Activated naive CD4-positive, alpha-beta T cell (primary cell): ENCODE measurements at places on chromosomes 3 and 15.

DNA sequence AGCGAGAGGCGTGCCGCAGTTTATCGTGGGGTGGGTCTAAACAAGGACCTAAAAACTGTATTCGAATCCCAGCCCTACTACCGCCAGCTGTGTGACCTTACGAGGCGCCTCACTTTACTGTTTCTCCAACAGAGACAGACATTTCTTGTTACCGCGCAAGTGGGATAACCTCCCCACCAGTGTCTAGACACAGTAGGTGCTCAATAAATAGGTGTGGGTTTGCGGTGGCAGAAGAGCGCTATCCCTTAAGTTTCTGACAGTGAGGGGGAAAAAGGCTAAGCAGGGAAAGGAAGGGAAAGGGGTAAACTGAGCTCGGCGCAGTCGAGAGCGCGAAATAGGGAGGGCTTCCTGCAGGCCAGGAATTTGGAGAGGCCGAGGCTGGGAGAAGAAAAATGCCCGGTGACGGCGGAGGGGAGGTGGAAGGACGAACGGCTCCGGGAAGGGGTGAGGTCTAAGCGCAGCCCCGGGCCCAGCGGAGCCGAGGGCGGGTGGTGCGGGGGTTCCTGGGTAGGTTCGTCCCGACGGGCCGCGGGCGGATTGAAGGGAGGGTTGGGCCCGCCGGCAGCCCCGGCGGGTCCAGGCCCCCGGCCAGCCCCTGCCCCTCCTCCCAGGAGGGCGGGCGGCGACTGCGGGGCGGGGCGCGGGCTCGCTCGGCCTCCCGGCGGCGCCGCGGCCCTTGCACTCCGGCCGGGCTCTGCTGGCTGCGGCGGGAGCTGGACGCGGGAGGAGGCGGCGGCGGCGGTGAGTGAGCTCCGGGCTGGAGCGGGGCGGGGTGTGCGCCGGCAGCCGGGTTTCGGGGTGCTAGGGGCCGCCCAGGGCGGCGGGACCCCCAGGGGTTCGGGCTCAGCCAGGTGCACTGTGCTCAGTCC, at the start of gene CGNL1:
TSS of gene CGNL1 (plus strand) at position 679 of the 869 bp plus-strand sequence. CDS start 61,495 bp downstream, outside the sequence.
- DNase-seq: no peak

- DNase-seq: no peak
Measured at GRCh38 chr3:60504827-60505457, 746.3 kb downstream of the FHIT start.

GRCh38 chr3:64306745-64307144, 81.5 kb upstream of the PRICKLE2 start:
- no peak for DNase-seq

- no peak for DNase-seq
Measured at GRCh38 chr15:57085267-57085666, 166.8 kb downstream of the TCF12 start.

DNA sequence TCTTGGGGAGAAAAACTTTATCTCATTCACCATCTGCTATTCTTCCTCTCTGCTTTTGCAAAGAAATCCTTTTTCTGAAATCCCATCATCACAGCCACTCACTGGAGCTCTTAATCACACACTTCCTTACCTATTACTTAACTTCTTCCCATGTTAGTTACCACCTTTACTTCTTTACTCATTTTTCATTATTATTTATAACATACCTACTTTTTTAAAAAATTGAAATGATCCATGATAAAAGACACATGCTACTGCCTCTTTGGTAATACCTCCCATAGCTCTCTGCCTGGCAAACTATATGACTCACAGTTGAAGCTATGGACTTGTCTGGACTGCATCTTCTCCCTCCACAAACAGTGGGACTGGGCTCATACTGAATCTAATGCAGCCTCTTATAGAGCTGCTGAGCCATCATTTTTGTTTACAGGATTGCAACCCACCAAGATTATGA, 150.3 kb downstream of the TNIK start:
- DNase-seq: no peak

GRCh38 chr3:99927671-99928457, 110.2 kb downstream of the CMSS1 start:
- DNase-seq: no peak

DNA sequence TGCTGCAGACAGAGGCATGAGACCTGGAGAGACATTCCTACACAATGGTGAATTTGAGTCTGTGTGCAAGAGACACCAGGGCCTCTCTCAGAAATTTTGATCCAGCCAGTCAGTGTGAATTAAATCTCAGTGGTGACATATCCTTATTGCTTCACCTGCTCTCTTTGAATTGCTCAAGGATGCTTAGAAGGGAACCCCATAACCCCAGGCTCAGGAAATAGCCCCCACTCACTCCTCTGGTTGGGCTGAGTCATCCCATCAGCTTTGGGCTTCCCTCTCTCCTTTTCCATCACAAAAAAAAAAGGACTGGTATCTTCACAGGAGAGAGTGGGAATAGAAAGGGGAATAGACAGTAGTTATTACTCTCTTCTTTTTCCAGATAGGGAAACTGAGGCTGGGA, 33.0 kb upstream of the LARS2 start:
- no peak for DNase-seq

GRCh38 chr15:56371495-56372147, 6.4 kb downstream of the TEX9 start:
- DNase-seq: no peak

- DNase-seq: no peak
Measured at GRCh38 chr15:55327387-55327786, 8.4 kb downstream of the PIGB start.

DNA sequence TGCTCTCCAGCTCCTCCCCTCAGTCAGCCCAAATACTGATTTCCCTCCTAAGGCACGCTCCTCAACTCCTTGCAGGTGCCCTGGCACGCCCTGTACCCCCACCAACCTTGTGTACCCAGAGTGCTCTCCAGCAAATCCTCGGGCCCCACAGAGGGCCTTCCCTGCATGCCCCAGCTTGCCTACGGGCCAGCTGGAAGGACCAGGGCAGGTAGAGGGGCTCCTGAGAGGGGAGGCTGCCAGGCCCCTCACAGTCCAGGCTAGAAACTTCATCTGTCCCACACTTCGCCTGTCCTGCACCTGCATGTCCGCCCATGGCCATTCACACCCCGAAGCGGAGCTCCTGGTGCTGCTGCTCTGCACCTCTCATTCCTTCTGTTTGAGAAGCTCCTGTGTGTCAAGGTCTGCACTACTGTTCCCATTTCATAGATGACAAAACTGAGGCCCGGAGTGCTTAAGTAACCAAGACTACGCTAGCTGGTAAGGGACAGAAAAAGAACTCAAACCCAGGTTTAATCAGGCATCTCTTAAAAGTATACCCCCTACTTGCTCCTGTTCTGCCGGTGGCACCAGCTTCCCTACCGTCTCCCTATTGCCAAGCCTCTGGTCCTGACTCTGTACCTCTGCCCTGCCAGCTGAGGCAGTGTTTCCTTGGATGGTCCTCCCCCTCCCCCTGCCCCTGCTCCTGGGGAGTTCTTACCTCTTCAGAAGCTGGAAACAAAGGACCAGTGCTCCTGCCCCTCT, 35.6 kb downstream of the ZXDC start:
- no peak for DNase-seq

GRCh38 chr15:85646538-85647091, 148.1 kb downstream of the KLHL25 start:
- no peak for DNase-seq

DNA sequence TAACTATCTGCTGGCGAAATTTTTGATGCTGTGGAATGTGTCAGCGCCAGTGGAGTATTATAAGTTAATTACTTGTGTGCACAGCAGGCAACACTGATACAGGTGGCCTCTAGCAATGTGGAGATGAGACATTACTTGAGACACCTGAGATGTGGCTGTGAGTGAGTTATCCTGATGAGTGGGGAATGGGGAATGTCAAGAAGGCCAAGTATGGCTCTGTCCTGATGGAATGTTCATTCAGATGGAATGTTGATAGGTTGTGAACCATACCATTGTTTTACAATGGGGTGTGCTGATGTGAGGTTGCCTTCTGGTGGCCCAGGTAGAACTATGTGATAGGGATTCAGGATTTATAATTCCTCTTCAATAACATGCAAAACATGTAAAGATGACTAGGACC, 404.8 kb downstream of the PTPRG start:
- DNase-seq: no peak

- no peak for DNase-seq
Measured at GRCh38 chr3:149706905-149707304, 45.4 kb downstream of the COMMD2 start.

- no peak for DNase-seq
Measured at GRCh38 chr3:52277972-52278509, 408 bp downstream of the WDR82 start.

DNA sequence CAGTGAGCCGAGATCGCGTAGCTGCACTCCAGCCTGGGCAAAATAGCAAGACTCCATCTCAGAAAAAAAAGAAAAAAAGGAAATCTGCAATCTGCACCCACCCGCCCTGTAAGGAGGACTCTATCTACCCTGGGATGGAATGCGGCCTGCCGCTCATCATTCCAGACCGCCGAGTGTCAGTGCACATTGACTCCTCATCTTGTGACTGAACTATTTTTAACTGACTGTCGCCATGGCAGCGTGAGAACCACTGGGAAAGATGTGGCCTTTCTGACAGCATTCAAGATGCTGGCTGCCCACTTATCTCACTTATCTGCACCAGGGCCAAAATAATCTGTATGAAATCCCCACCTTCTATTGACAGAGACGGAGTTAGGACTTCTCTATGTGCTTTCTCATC, 38.8 kb upstream of the ANKRD34C start:
- no peak for DNase-seq

DNA sequence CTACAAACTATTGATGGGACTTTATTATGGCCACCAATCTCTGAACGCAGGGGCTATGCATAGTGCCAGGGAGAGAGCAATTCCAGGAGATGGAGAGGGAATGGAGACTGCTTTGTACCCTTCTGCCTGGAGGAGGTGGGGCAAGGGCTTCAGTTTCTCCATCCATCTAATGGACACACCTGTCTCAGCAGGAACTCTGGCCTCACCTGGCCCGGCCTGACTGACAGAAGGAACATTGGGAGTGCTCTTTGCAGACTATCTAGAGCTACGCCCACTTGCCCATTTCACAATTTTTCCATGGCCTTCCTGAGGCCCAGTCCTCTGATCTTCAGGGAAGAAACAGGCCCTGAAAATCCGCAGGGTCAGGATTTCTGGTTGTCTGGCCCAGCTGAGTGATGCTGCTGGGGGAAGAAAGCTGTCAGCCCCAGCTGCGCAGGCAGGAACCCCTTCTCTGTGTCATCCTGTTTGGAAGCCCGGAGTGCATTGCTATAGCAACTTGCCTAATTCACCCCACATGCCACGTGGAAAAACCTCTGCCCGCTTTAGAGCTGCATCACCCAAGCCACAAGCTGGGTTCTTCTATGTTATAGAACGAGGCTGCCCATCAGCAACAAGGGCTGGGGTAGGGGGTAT, 6.4 kb downstream of the ITGA11 start:
- no peak for DNase-seq

GRCh38 chr3:42371776-42372175, 38.6 kb downstream of the LYZL4 start:
- DNase-seq: no peak

- DNase-seq: no peak
Measured at GRCh38 chr15:26864664-26865191, 2.1 kb upstream of the GABRA5 start.

DNA sequence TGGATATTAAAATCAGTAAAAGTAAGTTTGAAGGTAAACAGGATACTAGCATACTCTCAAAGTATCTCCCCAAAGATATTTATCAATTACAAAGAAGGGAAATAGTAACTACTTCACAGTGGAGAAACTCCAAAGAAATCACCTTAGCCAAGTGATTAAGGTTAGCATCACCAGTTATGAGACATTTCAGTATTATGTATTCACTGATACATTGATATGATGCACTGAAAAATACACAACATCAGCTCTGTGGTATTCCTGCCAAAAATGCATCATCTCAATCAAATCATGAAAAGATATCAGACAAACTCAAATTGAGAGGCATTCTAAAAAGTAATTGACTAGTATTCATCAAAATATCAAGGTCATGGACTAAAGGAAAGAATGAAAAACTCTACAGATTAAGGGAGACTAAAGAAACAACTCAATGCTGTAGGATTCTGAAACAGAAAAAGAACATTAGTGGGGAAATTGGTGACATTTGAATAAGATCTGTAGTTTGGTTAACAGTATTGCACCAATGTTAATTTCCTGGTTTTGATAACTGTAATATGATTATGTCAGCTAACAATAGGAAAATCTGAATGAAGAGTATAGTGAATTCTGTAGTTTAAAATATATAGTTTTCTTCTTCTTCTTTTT, 215.4 kb downstream of the UACA start:
- DNase-seq: no peak

DNA sequence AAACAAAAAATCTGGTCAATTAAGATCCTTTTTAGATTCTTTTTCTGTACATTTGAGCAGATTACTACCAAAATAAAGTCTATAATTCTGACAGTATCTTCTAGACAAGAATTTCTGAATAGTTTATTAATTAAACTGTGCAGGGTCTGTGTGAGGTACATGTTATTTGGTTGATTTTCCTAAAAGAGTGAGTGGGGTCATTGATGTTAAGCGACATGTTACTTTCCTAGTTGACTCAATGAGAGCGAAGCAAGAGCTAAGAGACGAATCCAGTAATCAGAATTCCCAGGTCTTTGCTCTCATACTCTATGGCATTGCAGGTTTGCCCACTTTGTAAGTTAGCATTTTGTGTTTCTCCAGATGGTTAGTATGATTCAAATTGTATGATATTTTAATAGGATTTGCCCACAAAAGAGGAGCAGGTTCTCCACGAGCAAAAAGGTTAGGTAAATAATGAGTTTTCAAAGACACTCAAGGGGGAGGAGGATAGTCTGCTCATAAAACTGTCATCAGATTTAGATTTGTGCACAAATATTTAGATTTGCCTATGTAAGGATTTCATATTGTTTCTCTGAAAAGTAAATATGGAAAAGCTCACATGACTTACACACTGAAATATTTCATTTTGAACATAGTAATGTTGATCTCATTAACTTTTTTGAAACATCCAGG, 217.2 kb upstream of the CGNL1 start:
- DNase-seq: no peak

DNA sequence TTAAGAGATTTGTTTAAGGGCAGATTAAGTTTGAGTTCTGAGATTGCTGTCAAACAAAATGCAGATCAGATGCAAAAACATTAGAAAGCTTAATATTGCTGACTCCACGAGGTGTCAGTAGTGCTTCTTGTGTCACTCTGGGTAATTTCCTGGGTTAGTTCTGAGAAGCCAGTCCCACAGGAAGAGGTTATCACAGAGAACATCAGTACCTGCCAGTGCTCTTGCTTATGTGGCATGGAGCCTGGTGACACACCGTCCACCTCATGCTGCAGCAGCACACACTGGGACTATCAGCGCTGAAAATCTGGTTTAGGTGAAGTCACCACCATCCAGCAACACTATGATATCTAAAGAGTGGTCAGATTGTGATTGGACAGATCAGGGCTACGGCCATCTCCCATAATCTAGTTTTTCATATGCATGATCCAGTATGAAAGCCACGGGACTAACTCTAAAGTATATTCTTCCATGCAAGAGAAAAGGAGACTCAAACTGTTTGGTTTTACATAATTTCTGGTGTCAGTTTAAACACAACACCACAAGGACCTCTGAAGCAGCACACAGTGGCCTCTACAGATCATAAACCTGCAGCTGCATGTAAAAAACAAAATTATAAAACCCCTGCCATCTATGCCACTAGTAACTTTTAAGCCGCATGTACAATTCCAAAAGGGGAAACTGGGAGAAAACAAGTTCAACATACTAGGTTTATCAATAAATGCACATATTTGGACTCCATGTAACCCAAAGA, 36.1 kb upstream of the MYO5C start:
- DNase-seq: no peak

GRCh38 chr3:124486324-124486723, 243.9 kb upstream of the UMPS start:
- no peak for DNase-seq

GRCh38 chr3:119870512-119870911, 88.6 kb downstream of the NR1I2 start:
- DNase-seq: no peak

- no peak for DNase-seq
Measured at GRCh38 chr3:170863816-170864215, 6.2 kb downstream of the RPL22L1 start.
